Naive thymus-derived CD4-positive, alpha-beta T cell (primary cell): ENCODE measurements at places on chromosomes 1 and 21. TPM values are rescaled to one million over a fixed set of nuclear protein-coding genes. Genes with fewer than 3 reads are reported as not detected.

DNA sequence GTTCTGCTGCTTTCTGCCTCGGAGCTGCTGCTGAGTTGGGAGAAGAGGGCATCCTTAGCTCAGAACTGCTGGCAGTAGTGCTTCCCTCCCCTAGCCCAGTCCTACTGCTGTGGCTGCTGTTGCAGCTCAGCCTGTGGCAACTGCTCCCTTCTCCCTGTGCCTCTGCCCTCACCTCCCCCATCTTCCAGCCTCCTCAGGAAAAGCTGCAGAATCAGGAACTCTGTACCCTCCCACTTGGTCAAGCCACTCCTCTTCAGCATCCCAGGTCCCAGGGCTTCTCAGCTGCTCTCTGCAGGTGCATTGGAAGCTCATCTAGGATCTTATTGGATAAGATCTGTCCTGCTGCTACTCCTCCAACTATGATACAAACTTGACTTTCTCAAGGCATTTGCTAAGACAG lies 316.7 kb downstream of the BRINP2 start:
- no peak for DNase-seq

GRCh38 chr1:20992322-20993056 lies 184.2 kb downstream of the EIF4G3 start:
- DNase-seq, result no peak

Gene ADAMTS5
- not detected for total RNA-seq

- DNase-seq, result no peak
These were observed 10.5 kb downstream of the RAB4A start for GRCh38 chr1:229281339-229281926.

DNA sequence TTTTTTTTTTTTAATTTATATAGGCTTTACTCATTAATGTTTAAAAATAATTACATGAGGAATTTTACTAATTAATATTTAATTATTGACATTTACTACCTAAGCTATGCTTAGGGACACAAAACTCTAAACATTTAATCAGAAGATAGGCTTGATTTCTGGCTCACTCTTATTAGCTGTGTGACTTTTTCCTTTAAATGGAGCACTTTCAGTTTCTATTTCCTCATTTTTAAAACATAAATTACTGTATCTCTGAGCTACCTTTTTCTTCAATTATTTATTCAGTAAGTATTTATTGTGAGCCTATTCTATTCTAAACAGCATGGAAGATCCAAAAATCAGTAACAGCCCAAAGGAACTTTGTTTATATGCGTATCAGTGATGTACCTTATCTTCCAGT lies 40.5 kb downstream of the MAP3K7CL start:
- DNase-seq, result no peak
